ENCODE measurements at places on chromosomes 13 and 19. TPM values are rescaled to one million over a fixed set of nuclear protein-coding genes. Genes with fewer than 3 reads are reported as not detected.

The IRF2BP1 gene
- total RNA-seq: 44.4 TPM

The ZSCAN5C gene
- not detected for total RNA-seq

The SLC10A2 gene
- 5.2 TPM for total RNA-seq

GRCh38 chr19:737591-738093, 13.3 kb upstream of the MISP start:
- no peak for DNase-seq

- no peak for DNase-seq
These were observed 35.7 kb upstream of the TPM4 start for GRCh38 chr19:16040642-16041041.

DNA sequence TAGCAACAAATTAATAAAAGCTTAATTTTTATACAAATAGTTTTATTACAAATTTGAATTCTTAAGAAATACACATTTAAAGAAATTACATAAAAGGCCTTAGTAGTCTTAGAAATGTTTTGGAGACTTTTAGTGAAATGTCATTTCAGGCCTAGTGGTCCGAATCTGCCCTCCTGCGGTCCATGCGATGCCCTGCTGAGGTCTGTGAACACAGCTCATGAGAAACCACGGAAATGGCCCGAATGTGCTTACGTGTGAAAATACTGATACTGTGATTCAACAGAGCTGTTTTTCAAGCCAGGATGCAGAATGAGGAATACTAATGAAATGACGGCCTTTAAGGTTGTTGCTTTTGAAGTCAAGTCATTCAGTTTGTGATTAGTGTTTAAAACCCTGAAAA, 157.9 kb downstream of the COL4A1 start:
- DNase-seq: no peak

DNA sequence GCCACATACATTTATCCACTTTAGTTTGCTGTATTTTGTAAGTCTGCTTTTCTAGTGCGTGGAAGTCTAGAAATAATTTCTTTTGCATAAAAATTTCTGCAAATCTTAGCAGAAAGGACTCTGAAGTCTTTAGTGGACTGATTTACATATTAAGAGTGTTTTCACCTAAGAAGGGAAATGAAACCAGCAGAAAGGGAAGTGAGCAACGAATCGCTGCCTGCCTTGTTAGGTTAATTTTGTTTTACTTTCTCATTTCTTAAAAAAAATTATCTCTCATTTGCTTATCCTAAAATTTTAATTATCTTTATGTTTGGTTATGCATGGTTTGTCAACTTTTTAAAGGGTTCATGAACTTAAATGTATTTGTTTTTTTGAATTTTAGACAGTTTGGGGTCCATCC, 767 bp upstream of the GPR18 start:
- no peak for DNase-seq

- DNase-seq: no peak
These were observed 3.9 kb downstream of the PLK5 start for GRCh38 chr19:1527650-1528309.
